ENCODE measurements at places on chromosomes 2 and 18. TPM values are rescaled to one million over a fixed set of nuclear protein-coding genes. Genes with fewer than 3 reads are reported as not detected.

ABCB6 gene
- polyA plus RNA-seq: 27.7 TPM

SKOR2 gene
- polyA plus RNA-seq: not detected

RAB3GAP1 gene
- 15.2 TPM for polyA plus RNA-seq

ZBTB7C gene
- 3.2 TPM for polyA plus RNA-seq

EIF2AK3 gene
- polyA plus RNA-seq: 14.0 TPM

KLF11 gene
- 7.4 TPM for polyA plus RNA-seq

LDLRAD4 gene
- 3.2 TPM for polyA plus RNA-seq

GPC1 gene
- polyA plus RNA-seq: 24.6 TPM

ARHGAP25 gene
- 19.0 TPM for polyA plus RNA-seq

ANTXR1 gene
- 15.4 TPM for polyA plus RNA-seq

SIX3 gene
- polyA plus RNA-seq: 0.02 TPM

FZD7 gene
- polyA plus RNA-seq: 3.9 TPM

RESP18 gene
- not detected for polyA plus RNA-seq

APOB gene
- polyA plus RNA-seq: 0.07 TPM

ZNF519 gene
- 0.70 TPM for polyA plus RNA-seq

IL18R1 gene
- 16.0 TPM for polyA plus RNA-seq

MC4R gene
- polyA plus RNA-seq: 0.02 TPM

FAM124B gene
- polyA plus RNA-seq: 0.71 TPM

CDKL4 gene
- polyA plus RNA-seq: 0.49 TPM

IMP4 gene
- 113 TPM for polyA plus RNA-seq

CAPN14 gene
- 0.06 TPM for polyA plus RNA-seq

MC2R gene
- not detected for polyA plus RNA-seq
